Endothelial cell (in vitro differentiated cells): ENCODE measurements at places on chromosomes 13 and 19.

GRCh38 chr19:4368128-4368820, 24.9 kb downstream of the MPND start:
- no peak for DNase-seq

DNA sequence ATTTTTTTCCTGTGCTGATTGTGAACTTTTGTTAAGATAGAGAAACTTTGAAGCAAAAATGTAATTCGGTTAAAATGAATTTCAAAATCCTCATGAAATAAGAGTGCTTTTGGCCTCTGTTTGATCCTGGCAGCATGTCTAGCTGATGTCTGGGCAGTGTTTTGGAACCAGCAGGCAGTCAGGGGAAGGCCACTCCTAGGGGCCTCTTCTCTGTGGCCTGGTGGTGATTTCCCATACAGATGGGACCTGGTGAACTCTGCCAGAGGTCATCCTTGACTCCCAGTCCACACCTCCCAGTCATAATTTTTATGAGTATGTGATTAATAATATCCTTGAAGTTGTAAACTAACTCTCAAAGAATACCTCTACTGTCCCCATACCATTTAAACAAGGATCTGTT, 226.6 kb downstream of the PCCA start:
- DNase-seq: no peak

- DNase-seq: peak; percentile 27
Observed at GRCh38 chr13:23087880-23088279, 92.9 kb upstream of the SGCG start.

DNA sequence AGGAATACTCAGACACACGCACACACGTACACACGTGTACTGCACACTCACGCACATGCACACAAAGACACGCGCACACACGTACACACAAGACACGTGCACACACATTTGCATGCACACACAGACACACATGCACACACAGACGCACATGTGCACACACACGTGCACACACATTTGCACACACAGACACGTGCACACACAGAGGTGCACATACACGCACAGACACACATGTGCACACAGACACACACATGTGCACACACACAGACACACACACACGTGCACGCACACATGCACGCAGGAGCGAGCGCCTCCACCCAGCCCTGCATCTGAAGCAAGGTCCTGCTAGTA, 81.1 kb downstream of the GADD45B start:
- no peak for DNase-seq

DNA sequence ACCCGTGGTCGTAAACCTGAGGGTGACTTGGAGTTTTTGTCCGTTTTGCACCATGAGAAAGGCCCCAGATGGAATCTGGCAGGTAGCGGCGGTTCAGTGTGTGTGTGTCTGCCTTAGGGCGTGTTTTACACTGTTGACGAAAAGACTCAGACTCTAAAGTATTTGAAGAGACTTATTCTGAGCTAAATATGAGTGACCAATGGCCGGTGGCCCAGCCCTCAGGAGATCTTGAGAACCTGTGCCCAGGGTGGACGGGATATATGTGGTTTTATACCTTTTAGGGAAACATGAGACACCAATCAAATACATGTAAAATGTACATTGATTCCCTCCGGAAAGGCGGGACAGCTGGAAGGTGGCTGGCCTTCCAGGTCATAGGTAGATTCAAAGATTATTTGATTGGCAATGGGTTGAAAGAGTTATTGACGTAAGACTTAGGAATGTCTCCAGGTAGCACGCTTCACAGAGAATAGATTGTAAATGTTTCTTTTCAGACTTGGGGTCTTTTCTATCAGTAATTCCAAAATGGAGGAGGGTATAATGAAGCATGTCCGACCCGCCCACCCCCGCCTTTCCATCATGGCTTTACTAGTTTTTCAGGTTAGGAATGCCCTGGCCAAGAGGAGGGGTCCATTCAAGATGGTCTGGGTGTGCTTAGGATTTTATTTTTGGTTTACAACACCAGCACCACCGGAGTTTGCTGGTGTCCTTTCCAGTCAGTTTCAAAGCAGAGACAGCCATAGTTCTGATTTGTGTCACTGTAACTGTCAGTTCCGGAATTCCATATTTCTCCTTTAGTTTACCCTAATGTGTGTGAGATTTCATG, 1.0 kb upstream of the ZNF529 start:
- no peak for DNase-seq
